ENCODE measurements at places on chromosomes 1 and 21.

DNA sequence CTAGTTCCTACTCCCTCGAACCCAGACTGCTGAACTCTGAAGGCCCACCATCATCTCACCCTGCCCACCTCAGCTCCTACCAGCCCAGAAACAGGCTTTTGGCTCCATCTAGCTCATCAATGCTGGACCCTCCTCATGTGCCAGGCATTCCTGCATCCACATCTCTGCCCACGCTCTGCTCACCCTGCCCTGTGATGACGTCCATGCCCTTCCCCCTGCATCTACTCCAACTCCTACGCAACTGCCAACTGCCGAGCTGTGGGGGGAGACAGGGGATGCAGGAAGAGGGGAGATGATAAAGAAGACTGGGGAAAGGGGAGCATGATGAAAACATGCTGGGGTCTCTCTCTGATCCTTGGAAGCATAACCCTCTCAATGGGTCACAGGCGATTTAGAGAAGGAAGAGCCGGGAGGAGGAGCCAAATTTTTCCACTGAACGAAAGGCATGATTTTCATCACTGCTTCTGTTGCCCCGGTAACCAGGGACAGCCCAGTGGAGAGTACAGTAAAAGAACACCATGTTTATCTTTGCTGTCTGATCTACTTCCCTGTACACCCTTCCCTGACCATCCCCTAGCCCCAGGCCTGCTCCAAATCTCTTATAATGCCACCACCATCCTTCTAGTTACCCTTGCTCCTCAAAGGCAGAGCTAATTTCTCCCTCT, 44.3 kb downstream of the CD34 start:
- peak; percentile 39 for DNase-seq

DNA sequence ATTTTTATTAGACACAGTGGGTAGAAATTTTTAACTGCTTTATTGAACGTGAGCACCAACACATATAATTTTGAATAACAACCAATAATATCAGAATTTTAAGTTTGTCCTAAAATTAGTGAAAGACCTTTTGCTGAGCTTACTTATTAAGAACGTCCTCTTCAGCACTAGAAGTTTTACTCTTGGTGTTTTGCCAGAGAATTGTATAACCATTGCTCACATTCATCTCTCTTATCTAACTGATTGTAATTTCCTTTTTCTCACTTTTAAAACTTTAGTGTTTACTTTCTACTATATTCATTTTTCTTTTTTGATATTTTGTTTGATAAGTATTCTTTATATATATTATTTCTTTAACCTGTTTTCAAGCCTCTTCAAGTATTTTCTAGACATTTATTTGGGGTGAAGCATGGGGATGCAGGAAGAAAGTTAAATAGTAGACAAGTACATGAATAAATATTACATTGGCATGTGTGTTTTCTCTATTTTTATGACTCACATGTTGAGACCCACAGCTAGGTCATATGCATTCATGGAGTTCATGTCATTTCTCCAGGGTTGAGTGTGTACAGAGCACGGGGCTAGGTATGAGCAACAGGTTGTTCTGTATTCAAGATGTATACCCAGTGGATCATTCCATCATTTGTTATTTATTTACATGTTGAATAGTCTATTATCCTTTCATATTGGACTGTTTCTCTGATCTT, 90.6 kb downstream of the ATP6V1G3 start:
- no peak for DNase-seq

DNA sequence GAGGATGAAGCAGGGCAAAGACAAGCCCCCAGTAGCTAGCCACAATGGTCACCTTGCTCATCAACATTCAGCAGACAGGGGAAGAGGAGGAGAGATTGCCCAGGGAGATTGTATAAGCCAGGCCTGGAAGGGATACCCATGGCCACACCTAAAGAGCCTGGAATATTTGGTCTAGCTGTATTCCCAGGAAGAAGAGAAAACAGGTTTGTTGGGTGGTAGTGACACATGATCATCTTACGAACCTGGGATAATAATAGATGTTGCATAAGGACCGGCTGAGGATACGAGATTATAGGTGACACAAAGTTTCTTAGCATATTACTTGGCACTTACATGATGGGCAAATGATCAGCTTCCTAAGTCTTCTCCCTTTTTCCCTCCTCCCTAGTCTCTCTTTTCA, 95.9 kb downstream of the HHIPL2 start:
- DNase-seq, result no peak

DNA sequence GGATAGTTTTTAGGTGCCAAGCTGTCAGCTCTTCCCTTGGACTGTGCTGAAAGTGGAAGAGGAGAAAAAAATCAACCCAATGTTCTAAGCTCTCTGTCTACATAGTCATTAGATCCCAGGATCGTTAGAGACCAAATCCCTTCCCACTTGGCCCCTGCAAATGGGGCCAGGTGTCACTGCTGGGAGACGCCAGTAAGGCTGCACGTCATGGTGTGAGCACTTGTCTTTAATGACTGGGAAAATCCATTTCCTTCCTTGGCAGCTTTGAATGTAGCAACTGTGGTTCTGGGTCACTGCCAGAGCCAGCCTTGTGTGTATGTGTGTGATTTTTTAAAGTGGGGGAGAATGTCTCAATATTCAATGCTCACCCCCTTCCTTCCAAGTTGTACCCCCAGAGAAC, 59.9 kb downstream of the MAN1C1 start:
- DNase-seq, result no peak

DNA sequence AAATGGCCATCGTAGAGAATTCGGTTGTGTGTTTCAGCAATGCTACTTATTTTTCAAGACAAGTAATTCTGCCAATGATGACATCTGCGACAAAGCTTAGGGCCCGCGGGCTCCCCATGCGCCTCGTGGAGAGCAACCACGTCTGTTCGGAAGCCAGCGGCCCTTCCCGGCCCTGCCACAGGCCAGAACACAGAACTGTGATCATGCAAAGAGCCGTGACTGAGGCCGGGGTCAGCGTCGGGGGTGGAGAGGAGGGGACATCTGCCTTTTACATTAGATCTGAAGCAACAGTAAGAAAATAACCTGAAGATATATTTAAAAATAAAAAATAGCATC, 103.7 kb downstream of the PGBD5 start:
- no peak for DNase-seq

DNA sequence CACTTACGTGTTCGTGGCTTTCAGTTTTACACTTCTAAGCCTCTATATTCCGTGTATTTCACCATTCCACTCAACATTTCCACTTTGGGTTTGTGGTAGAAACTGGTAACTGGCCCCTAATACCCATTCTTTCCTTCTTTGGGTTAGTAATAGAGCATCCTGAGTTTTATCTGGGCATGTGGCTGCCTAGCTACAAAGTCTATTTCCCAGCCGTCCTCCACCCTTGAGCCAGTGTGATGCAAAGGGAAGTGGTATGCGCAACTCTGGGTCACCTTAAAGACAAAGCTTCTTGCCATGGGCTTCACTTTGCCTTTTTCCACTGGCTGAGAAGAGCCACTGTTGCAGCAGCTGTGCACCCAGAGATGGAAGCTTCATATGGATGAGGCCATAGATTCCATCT, 73.9 kb downstream of the LAMC2 start:
- no peak for DNase-seq

- DNase-seq, result no peak
Observed at GRCh38 chr1:195799016-195799415, 809.2 kb downstream of the KCNT2 start.

GRCh38 chr1:200206340-200206739, 178.8 kb downstream of the NR5A2 start:
- no peak for DNase-seq

- DNase-seq, result no peak
Observed at GRCh38 chr1:19505693-19506457, 20.5 kb upstream of the CAPZB start.

DNA sequence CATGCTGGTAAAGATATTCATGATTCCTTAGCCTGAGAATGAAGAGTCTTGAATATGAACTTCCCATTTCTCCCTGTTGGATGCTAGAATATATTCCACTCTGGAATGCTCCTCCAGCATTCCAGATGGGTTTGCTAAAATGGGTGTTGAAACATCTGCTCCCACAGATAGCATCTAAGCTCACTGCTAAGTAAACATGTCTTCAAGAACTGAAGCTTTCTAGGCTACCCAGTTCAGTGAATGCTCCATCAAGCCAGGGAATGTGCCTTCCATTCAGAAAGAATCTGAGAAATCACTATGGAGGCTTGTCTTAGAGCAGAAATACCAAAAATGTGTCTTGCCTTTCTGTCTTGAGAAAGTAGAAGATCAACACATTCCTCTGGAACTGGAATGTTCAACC, 81.1 kb downstream of the TNFSF18 start:
- DNase-seq, result no peak

DNA sequence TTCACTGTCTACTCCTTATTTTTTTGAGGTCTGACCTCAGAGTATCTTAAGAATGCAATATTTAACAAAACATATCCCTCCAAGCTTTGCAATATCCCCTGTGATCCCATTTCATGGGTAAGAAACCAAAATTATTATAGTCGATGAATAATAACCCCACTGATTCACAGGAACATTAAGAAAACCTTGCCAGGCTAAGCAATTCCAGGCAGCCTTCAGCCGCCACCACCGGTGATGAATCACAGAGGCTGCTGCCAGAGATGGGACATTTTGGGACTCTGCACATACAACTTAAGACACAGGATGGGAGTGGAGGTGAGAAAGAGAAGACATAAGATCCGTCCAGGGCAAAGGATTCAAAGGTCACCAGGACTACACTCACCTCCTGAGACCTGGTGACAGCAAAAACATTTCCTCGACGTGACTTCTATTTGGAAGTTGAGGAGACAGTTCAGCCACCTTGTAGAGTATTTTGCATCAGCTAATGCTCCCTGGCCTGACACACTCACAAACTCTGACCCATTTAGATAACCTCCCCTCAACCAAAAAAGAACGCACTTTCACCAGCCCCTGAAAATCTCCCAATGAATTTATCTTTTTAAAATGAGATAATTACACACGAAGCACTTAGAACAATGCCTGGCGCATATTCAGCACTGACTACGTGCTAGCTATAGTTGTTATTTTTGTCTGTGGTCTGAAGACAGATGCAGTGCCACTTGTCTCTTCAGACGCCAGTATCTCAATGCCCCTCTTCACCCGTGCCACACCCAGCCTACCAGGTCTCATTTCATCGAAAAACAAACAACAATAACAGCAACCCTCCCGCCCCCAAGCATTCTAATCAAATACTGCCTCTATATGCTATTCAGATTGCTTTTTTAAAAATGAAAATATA, 17.8 kb upstream of the OVAAL start:
- no peak for DNase-seq

- peak; percentile 36 for DNase-seq
Observed at GRCh38 chr1:147598621-147599361, 57.5 kb downstream of the BCL9 start.

DNA sequence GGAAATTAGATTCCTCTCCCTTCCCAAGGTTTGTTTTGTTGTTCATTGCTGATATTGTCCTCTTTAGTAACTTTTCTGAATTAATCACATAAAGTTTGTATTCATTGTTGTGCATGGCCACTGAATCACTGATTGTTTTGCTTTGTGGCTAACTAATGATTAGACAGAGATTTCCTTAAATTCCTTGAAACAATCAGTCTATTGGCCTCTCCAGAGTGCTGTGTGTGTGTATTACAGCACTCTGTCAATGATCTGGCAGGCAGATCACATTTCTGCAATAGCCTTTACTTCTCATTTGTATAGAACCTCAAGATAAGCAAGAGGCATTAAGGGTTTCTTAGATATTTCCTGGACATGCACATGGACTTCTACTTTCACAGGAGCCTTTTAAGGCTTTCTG, 78.6 kb downstream of the DUSP10 start:
- no peak for DNase-seq

DNA sequence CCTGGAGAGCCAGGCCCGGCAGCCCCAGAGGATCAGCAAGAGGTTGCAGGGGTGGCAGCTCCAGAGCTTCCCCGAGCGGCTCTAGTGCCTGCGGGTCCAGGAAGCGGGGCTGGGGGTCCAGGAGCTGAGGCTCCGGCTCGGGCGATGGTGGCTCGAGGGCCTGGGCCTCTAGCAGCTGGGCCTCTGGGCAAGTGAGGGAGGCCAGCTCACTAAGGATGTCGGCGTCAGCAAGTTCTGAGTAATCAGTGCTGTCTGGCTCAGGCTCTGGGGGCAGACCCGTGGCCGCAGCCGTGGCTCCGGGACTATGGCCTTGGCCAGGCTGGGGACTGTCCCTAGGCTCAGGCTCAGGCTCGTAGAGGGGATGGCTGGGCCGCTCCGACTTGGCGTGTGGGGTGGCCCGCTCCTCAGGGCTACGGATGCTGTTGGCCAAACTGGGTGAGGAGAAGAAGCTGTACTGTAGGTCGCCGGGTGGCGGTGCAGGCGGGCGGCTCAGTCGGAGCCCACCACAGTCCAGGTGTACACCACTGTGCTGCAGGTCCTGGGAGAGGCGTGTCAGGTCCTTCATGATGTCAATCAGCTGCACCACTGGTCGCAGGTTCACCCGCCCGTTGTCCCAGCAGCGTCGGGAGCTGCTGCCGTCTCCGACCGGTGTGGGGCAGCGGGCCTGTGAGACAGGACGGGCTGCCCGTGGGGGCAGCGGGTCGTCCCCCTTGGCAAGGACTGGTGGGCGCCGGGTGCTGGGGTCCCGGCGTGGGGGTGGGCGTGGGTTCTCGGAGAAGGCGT, 52.6 kb downstream of the AHDC1 start:
- no peak for DNase-seq

DNA sequence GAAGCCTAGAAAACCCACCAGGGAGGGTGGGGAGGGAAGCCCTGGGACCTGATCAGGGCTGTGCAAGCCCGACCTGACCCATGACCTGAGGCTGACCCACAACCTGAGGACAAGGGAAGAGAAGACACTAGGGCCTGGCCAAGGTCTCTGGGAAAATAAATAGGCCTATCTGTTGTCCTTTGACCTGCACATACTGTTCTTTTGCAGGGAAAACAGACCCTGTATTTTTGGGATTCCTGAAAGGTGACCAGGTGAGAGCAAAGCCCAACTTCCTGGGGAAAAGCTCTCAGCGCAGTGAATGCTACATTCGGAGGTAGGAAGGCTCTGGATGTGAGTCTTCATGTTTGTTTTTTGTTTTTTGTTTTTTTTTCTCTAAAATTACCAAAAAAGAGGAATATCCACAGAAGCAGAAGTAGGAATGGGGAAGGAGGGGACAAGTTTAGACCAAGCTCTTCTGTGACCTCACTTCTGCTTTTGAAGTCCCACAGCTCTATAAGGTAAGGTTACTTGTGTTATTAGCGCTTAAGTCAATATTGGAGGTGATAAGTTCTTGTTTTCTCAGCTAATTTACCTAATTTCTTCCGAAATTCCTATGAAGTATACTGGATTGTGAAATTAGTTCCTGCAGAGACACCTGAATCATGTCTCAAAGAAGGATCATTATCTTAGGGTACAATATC, 26.2 kb upstream of the LYST start:
- no peak for DNase-seq

GRCh38 chr1:202619505-202619904, 90.7 kb downstream of the SYT2 start:
- DNase-seq, result no peak

GRCh38 chr1:9494936-9495758, 44.1 kb upstream of the SLC25A33 start:
- DNase-seq, result peak; percentile 57

GRCh38 chr1:118948846-118949245, 39.3 kb downstream of the TBX15 start:
- DNase-seq, result no peak

GRCh38 chr1:151720554-151720953, 768 bp upstream of the RIIAD1 start:
- DNase-seq, result peak; percentile 15

- DNase-seq, result no peak
Observed at GRCh38 chr1:116854403-116854690, 55.4 kb upstream of the PTGFRN start.
